ENCODE measurements at places on chromosomes 16 and 17.

GRCh38 chr16:3995001-3995400 lies 114.5 kb upstream of the CREBBP start:
- DNase-seq = no peak

DNA sequence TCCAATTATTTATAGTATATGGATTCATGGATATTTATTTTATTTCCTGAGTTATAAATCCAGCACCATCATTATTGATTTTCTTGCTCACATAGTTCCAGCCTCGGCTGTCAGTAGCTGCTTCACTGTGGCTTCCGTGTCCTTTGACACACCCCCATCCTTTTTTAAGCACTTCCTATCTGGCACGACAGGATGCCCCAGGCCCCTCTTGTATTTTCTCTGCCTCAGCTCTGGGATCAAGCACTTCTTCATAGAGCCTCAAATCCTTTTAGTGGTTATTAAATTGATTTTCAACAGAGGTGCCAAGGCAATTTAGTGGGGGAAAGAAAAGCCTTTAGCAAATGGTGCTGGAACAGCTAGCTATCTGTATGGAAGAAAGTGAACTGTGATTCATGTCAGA lies 59.8 kb downstream of the GAN start:
- no peak for DNase-seq

DNA sequence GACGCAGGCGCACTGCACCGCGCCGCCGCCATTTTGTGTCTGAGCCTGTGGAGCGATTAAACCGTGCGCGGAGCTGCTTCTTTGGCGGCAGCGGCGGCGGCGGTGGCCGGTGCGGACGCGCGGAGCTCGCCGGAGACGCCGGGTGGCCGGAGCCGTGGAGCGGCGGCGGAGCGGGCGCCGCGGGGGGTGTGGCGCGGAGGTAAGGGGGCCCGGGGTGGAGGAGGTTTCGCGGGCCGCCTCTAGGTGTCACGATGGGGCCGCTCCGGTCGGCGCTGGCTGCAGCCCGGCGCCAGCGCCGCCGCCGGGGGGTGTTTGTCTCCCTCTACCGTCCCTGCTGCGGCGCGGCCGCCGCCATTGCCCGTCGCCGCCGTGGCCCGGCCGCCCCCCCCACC lies at the start of gene CTCF:
TSS of gene CTCF (plus strand) at position 1 of the 392 bp plus-strand sequence. CDS start 48,307 bp downstream, outside the sequence.
- DNase-seq = peak; percentile 91

GRCh38 chr17:35889241-35889640 lies 9.1 kb upstream of the CCL5 start:
- DNase-seq = no peak

DNA sequence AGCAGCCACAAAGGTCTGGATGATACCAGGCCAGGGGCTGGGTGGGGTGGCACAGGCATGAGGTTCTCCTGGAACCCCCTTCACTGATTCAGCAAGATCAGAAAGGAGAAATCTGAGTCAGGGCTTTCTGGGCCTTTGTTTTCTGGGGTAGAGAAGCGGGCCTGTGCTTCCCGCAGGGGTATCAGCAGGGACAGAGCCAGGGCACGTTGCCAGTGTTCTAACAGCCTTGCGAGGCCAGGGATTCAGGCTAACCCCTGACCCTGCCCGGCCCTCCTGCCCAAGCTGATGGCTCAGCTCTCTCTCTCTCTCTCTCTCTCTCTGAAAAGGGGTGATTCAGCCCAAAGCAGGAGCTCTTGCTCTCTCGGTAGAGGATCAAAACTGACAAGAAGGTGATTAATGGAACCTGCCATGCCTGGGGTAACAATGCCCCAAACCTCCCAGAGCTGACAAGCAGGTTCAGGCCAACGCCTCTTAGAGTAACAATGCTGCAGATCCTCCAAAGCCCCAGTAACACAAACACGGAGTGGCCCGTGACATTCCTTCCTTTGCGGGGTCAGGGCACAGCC lies 2.0 kb upstream of the KRT13 start:
- DNase-seq = no peak

GRCh38 chr16:66412182-66412581 lies 14.9 kb upstream of the BEAN1 start:
- DNase-seq = no peak

GRCh38 chr16:491220-491919 lies 36.1 kb upstream of the CAPN15 start:
- DNase-seq = no peak

GRCh38 chr16:67280090-67281015 lies 1.0 kb downstream of the PLEKHG4 start:
- no peak for DNase-seq

- DNase-seq = no peak
Measured at GRCh38 chr17:46166692-46167249, 26.5 kb downstream of the KANSL1 start.

DNA sequence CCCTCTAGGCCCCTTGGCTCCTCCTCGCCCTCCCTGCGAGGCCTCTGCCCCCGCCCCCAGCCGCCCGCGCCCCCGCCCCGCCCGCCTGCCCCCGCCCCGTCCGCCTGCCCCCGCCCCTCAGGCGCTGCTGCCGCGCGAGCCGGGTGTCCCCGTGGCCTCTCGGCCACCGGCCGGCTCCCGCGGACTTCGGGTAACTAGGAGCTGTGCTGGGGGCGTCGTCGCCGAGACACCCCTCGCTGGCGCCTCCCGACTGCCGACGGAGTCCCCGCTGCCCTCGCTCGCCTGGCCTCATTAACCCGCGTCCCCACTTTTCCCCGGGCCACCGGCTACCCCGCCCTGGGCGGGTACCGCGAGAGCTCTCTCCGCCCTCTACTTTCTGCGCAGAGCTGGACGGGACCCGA lies at the start of gene TLCD1:
TSS of gene TLCD1 (minus strand) at position 8 of the 401 bp plus-strand sequence. CDS start 136 bp downstream, outside the sequence.
- DNase-seq = peak; percentile 92

DNA sequence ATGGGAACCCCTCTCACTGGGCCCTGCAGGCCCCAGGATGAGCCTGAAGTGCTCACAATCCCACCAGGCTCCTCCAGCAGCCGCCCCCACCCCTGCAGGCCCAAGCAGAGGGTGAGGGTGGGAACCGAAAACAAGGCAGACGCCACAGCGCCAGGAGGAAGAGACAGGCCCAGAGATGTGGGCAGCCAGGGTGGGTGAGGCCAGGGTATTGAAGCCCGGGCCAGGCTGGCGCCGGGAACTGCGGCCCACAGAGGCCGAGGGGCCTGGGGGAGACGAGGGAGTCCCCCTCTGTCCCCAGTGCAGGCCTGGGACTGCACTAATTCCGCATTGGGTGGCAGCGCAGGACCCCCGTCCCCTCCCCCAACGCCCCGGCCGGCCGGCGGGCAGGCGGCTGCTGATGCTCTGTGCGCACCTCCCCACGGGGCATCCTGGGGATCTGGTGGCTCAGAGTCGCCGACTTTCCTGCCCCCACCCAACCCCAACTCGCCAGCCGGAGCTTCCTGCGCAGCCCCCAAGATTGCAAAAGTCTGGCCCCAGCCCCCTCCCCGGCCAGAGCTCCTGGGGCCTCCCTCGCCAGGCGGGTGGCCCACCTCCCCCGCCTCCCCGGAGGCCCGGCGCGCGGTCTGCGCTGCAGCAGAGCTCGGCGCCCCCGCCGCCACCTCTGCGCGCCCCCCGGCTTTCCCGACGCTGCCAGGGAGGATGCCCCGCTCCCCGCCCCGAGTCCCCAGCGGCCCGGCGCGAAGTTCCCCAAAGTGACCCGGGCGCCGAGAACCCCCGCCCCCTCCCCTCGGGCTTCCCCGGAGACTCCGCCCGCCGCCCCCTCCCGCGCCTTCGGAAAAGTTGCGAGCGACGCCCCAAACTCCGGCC lies 107.8 kb downstream of the ENGASE start:
- no peak for DNase-seq

GRCh38 chr16:67242138-67242730 lies 5.0 kb downstream of the FHOD1 start:
- no peak for DNase-seq

GRCh38 chr17:81135505-81136278 lies 29.6 kb upstream of the PVALEF start:
- no peak for DNase-seq

DNA sequence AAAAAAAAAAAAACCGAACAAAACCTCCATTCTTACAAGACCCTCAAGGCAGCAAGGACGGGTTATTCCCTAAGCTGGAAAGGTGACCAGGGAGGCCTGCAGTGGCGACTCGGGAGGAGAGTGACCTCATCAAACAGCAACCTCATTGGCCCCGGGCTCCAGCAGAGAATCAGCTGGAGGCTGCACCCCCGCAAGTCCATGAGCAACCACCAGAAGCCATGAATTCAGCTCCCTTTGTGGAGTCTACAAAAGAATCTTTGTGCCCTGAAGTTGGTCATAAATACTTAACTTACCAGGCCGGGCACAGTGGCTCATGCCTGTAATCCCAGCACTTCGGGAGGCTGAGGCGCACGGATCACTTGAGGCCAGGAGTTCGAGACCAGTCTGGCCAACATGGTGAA lies 80.9 kb upstream of the CREBBP start:
- DNase-seq = no peak

Data from SK-N-SH (cell line).